ENCODE measurements at places on chromosomes 6 and 20.

DNA sequence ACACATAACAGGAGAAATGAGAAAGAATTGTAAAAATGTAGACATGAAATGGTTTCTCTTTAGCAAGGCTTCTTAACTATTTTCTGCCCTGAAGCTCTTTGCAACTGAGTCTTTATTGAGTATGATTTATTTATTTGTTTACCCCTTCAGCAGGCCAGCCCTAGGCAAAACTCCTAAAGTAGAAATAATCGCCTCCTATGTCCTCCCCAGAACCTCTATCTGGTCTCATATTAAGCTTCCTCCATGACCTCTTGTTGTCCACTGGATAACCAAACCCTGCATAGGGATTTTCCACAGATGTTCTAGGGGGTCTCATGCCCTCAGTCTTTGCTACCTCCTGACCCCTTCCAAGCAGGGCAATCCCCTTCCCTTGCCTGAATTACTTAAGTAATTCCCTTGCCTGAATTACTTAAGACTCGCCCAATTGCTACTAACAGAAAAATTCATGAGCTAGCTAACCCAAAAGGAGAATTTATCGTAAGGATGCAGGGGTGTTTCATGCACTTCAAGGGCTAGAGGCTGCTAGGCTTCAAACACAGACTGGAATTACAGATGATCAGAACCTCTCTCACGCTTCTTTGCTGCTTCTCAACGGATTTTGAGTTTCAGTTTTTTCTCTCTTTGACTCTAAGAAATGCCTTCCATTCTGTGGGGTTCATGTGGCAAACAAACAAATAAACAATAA lies 425.9 kb upstream of the RNF217 start:
- DNase-seq, result no peak

DNA sequence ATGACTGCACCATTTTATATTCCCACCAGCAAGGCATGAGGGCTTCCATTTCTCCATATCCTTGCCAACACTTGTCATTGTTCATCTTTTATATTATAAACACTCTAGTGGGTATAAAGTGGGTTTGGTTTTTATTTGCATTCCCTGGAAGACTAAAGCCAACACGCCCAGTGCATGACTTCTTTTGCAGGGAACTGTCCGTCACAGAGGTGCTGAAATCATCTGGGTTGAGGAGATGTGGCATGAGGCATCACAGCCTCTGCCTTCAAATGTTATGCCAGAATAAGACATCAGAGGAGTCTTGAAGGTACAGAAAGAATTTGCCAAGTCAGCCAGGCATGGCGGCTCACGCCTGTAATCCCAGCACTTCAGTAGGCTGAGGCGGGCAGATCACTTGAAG lies 29.9 kb upstream of the FAM210B start:
- no peak for DNase-seq

DNA sequence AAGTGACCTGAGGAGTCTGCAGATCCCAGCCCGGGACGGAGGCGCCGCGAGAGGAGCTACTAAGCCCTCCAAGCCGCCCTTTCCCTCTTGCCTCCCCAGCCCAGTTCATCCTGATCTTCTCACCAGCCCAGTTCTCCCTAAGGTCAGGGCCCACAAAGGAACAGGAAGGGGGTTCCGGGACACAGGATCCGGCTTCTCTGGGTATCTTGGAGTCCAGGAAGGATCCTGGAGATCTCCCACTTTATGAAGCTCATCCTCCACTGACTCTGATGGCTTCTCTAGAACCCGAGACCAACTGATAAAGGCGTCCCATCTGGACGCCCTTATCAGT lies 36.9 kb upstream of the HLA-C start:
- DNase-seq, result no peak

DNA sequence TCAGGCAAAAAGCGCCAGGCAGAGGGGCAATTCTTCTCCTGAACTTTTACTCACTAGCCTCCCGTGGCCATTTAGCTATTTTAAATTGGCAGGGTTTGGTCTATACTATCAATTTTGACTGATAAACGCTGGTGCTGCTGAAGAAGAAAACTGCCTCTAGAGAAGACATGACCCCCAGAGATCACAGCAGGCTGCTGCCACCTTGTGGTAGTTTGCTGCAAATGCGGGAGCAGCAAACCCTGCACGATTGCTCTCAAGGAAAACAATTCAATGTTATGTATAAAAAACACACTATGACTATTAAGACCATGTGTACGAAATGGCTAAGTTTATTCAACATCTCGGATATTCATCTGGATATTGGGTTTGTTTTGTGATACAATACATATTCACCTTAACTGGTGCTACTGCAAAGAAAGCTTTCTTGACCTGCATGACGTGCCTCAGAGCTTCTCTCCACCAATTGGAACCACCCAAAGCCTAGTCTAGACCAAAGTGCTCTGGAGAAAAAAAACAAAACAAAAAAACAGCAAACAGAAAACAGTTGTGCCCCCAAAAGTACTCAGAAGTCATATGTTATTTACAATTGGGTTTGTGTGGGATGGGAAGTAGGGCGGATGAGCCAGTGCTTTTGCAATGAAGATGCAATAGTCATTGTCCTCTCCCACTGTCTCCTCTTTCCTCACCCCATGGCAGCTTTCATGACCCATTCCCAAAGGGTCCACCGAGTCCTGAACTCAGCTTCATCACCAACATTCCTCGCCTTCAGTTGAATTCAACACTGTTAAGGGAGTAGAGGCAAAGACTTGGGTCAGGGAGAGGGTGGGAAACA lies 19.6 kb upstream of the IL17F start:
- peak; percentile 48 for DNase-seq

DNA sequence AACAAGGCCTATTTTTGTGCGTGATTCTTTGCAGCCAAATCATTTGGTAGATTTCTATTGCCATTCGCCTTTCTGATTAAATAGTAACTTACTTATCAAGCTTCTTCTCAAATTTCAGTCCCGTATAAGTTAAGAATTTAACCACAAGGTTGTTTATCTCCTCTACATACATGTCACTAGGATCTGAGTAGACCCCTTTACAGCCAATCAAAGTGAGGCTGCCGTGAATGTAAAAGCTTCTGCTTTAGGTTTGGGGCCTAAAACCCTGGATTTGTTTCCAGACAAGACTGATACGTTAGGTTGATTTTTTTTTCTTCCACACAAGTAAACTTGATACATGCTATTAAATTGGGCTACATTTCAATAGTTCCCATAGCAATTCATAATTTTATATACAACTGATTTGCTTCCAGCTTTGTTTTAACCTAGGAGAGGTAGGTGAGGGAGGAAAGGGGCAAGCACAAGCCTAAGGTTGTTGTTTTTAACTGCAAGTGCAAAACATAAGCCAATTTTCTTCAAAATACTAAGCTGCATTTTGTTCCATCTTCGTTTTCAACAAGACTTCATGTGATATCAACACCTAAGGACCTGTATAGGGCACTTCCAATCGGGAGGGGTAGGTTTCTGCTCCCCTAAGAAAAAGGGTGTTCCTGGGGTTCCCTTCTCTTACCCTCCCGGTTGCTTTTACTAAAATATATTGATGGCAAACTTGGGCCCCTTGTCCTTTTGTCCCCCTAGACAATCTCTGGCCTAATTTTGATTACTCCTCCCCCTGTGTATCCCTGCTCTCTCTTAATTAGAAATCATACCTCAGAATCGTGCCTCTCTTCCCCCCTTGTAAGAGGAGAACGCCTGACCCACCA lies 1.7 kb downstream of the RANBP9 start:
- DNase-seq, result no peak

Data from effector memory CD4-positive, alpha-beta T cell (primary cell).